Testis (tissue), 5 donors: ENCODE measurements at places on chromosomes 7 and 10.

- DNase-seq: no peak
Measured at GRCh38 chr10:42976351-42977031, 100.4 kb upstream of the RET start.

DNA sequence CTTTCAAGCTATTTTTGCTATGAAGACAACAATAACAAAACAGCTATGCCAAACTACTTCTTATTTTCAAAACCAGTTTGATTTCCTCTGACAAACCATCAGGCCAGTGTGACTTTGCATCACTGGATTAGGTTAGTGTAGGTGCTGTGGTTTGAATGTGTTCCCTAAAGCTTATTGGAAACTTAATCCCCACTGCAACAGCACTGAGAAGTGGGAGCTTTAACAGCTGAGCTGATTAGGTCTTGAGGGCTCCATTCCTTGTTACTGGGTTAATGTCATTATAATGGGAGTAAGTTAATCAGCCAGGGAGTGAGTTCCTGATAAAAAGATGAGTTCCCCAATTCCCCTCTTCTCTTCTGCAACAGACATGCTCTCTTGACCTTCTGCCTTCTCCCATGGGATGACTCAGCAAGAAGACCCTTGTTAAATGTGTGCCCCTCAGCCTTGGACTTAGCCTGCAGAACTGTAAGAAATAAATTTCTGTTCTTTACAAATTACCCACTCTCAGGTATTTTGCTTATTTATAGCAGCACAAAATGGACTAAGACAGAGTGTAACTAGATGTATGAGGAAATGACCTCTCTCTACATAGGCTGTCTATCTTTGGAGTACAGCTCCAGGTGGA, 186.8 kb downstream of the CTTNBP2 start:
- no peak for DNase-seq

GRCh38 chr10:17235136-17235535, 7.1 kb downstream of the VIM start:
- DNase-seq: no peak

- DNase-seq: no peak
Measured at GRCh38 chr10:24929056-24929544, 23.3 kb downstream of the PRTFDC1 start.

- no peak for DNase-seq
Measured at GRCh38 chr7:105885387-105886111, 9.2 kb upstream of the ATXN7L1 start.

- no peak for DNase-seq
Measured at GRCh38 chr10:45255706-45256105, 59.7 kb downstream of the OR13A1 start.

GRCh38 chr7:1813394-1814088, 143.5 kb downstream of the ELFN1 start:
- no peak for DNase-seq
